ENCODE measurements at places on chromosomes 13 and 19.
A peak's percentile ranks its signal among the peaks of the same experiment; 100 is the strongest.

DNA sequence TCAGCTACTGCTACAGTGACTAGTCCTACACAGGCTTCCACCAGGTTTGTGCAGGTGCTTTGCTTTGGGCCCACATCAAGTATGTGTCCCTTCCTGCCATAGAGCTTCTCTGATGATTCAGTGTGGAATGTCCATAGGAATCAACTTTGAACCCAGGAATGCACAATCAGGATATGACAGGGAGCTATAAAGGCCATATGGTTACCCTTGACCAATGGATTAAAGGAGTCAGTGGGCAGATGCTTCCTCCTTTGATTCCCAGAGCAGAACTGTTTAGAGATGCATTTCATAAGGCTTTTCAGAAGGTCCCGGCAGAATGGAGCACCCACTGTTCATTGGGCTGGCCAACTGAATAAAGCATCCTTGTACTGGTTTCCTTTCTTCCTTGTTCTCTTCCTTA lies 145.2 kb upstream of the WASF3 start:
- H3K4me3 ChIP-seq, result no peak overlapping the region
- no peaks in the 10 kb centered on the region for H3K4me1 ChIP-seq
- DNase-seq, result no peak
- no peaks in the 10 kb centered on the region for H3K36me3 ChIP-seq
- H3K27ac ChIP-seq, result no peak overlapping the region
- H3K27me3 ChIP-seq, result no peaks in the 10 kb centered on the region

DNA sequence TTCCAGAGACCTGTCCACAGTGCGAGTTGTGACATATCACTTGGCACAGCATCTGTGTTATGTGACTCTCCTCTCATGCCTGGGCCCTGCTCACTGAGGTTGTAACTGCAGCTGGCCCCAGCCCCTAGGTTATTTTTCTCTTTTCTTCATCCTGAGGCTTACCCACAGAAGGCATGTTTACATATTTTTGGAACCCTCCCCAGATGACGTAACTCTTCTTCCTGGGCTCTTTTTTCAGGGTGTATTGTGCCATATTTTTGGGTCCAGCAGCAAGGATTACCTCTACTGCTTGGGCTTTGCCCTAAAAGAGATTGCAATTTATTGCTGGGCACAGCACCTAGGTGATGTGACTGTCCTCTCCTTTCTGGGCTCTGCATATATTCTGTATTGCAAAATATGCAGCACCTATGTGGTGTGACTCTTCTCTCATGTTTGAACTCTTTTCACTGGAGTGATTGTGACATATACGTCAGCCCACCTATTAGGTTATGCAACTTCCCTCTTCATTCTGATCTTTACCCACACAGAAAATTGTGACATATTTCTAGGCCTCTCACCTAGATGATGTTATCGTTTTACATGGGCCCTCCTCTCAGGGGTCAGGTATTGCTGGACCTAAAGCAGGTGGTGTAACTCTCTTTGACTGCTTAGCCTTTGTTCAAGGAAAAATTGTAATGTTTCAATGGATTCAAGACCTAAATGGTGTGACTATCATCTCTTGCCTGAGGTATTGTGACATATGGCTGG lies 64.5 kb upstream of the ZNF724 start:
- H3K4me3 ChIP-seq, result no peak overlapping the region
- H3K27me3 ChIP-seq, result no peaks in the 10 kb centered on the region
- H3K27ac ChIP-seq, result no peak overlapping the region

- no peak overlapping the region for H3K27ac ChIP-seq
- DNase-seq, result no peak
- no peaks in the 10 kb centered on the region for H3K27me3 ChIP-seq
- H3K4me3 ChIP-seq, result no peak overlapping the region
- H3K4me1 ChIP-seq, result peaks cover 8% of the 10 kb centered on the region
- no peaks in the 10 kb centered on the region for H3K36me3 ChIP-seq
Measured at GRCh38 chr13:33188093-33188882, 97.3 kb downstream of the STARD13 start.

GRCh38 chr13:83995930-83996329 lies 113.7 kb upstream of the SLITRK1 start:
- H3K27me3 ChIP-seq, result no peaks in the 10 kb centered on the region
- no peaks in the 10 kb centered on the region for H3K4me1 ChIP-seq
- H3K4me3 ChIP-seq, result no peak overlapping the region
- H3K27ac ChIP-seq, result no peak overlapping the region

GRCh38 chr13:47437406-47437805 lies 540.6 kb upstream of the HTR2A start:
- no peak overlapping the region for H3K4me3 ChIP-seq
- no peaks in the 10 kb centered on the region for H3K36me3 ChIP-seq
- no peak for DNase-seq
- no peaks in the 10 kb centered on the region for H3K4me1 ChIP-seq

DNA sequence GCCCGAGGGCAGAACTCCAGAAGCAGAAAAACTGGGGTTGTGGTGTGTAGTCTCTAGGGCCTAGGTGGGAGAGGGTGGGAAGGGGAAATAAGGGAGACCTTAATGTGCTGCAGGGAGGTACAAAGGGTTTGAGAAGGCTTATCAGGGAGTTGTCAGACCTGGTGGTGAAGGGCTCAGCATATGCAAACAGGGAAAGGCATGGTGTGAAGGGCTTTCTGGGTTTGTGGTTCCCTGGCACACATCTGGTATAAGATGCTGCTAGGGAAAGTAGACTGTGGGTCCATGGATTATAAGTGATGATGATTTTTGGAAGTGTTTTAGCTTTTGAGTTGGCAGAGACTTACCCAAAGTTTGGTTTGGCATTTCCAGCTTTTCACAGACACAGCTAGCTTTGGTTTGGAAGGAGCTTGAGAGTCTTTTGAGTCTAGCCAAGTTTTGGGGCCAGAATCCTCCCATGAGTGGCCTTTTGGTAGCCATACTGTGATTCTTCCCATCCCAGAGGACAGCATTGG lies 2.2 kb downstream of the TRIM28 start:
- no peaks in the 10 kb centered on the region for H3K27me3 ChIP-seq
- H3K27ac ChIP-seq, result no peak overlapping the region
- no peak for DNase-seq
- H3K4me1 ChIP-seq, result no peaks in the 10 kb centered on the region
- peaks cover 19% of the 10 kb centered on the region for H3K36me3 ChIP-seq

GRCh38 chr19:47682939-47683338 lies 30.3 kb upstream of the EHD2 start:
- H3K4me3 ChIP-seq, result no peak overlapping the region
- H3K27ac ChIP-seq, result no peak overlapping the region
- DNase-seq, result no peak

GRCh38 chr13:24161010-24161775 lies 673 bp downstream of the SPATA13 start:
- peak overlapping the region; percentile 22 for H3K4me3 ChIP-seq
- peak; percentile 80 for DNase-seq
- no peaks in the 10 kb centered on the region for H3K4me1 ChIP-seq

DNA sequence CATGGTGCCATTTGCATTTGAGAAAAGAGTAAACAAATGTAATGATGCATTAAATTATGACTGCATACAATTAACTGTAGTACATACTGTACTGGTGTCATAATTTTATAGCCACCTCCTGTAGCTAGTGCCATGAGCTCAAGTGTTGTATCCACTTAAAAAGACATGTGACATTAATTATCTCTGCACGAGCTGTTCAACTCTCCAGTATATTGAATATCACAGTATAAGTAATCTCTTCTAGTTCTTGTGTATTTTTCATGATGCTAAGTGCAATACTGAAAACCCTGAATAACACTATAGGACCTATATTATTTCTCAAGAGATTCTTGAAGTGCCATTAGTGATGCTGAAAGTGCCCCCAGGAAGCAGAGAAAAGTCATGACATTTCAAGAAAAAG lies 387.3 kb downstream of the PCDH17 start:
- H3K4me3 ChIP-seq, result no peak overlapping the region
- H3K36me3 ChIP-seq, result no peaks in the 10 kb centered on the region
- no peak for DNase-seq
- H3K27ac ChIP-seq, result no peak overlapping the region
- no peaks in the 10 kb centered on the region for H3K27me3 ChIP-seq
- H3K4me1 ChIP-seq, result no peaks in the 10 kb centered on the region

- H3K36me3 ChIP-seq, result no peaks in the 10 kb centered on the region
- H3K27me3 ChIP-seq, result no peaks in the 10 kb centered on the region
- peak within 1 kb of the TSS; percentile 96 for H3K4me3 ChIP-seq
- H3K4me1 ChIP-seq, result no peaks in the 10 kb centered on the region
- peak; percentile 61 for DNase-seq
Measured at GRCh38 chr19:46745521-46746280, at the start of gene FKRP. FKRP (plus strand) TSS chr19:46746057; CDS start chr19:46755451, 9,394 bp downstream.

DNA sequence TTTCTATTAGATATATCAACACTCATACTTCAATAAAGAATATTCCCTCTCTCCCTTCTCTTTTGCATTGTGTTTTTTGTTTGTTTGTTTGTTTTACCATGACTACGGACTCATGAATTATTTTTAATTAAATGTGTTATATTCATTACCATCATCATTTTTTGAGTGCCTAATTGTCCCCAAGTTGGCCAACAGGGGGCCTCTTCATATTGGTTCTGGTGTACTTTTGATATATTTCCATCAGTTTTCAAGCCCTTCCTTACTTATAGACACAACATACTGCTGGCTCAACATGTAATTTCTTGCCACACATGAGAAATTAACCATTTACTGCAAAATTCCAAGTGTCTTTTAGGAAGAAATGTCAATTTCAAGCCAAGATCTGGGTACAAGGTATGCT lies 54.5 kb upstream of the GPC6 start:
- H3K4me3 ChIP-seq, result no peak overlapping the region
- H3K36me3 ChIP-seq, result no peaks in the 10 kb centered on the region
- DNase-seq, result no peak
- H3K4me1 ChIP-seq, result no peaks in the 10 kb centered on the region
- no peaks in the 10 kb centered on the region for H3K27me3 ChIP-seq

DNA sequence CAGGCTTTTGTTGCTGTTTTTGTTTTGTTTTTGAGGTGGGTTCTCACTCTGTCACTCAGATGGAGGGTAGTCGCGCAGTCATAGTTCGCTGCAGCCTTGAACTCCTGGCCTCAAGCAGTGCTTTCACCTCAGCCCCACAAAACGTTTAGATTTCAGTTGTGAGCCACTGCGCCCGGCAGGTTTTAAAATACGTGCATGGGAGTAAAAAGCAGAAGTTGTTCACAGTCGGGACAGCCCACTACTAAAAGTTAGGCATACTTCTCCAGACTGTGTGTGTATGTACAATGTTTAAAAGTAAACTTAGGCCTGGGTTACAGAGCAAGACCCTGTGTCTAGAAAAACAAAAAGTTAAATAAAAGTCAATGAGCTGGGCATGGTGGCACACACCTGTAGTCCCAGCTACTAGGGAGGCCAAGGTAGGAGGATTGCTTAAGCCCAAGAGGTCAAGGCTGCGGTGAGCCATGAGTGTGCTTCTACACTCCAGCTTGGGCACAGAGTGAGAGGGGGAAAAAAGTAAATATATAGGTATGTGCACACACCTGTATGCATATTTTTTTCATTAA lies 6.1 kb downstream of the SAFB start:
- no peak overlapping the region for H3K27ac ChIP-seq
- H3K4me3 ChIP-seq, result no peak overlapping the region
- peaks cover 11% of the 10 kb centered on the region for H3K4me1 ChIP-seq
- H3K27me3 ChIP-seq, result no peaks in the 10 kb centered on the region

DNA sequence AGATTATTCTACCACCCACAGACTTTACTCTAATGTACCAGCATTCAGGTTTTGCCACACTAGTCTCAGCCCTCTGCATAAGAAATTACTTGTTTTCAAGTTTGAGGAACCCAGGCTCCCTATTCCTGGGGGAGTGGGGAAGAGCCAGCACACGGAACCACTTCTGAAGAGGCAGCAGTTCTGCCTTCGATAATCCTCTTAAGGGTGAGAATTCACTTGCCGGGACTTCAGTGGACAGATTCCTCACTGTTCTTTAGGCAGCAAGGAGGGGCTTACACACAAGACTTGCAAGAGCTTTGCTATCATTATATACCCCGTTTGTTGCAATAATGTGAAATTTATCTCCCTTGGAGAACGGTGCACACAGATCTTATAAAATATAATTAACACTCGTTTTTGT lies 133.1 kb downstream of the ABCC4 start:
- no peak overlapping the region for H3K4me3 ChIP-seq
- H3K27ac ChIP-seq, result no peak overlapping the region
- no peaks in the 10 kb centered on the region for H3K36me3 ChIP-seq
- no peaks in the 10 kb centered on the region for H3K27me3 ChIP-seq

DNA sequence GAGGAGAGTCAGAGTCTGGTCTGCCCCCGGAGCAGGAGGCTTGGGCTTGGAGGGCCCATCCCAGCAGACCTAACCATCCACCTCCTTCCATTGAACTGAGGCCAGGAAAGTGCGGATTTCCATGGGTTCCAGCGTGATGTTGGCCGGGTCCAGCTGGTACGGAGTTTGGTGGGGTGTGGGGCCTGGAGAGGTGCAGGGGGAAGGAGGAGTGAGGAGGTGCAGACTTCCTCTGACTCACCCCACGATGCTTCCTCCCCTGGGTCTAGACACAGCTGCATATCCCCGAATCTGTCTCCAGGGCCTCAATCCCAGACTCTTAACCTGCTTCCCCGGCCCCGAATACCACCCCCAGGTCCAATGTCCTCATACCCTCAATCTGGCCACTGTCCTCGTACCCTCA lies 20.0 kb downstream of the MAN2B1 start:
- H3K27me3 ChIP-seq, result no peaks in the 10 kb centered on the region
- no peaks in the 10 kb centered on the region for H3K4me1 ChIP-seq
- no peak overlapping the region for H3K4me3 ChIP-seq

GRCh38 chr13:99953138-99953755 lies 18.3 kb downstream of the ZIC5 start:
- no peaks in the 10 kb centered on the region for H3K36me3 ChIP-seq
- H3K4me1 ChIP-seq, result no peaks in the 10 kb centered on the region
- no peak overlapping the region for H3K27ac ChIP-seq
- H3K4me3 ChIP-seq, result no peak overlapping the region
- no peak for DNase-seq

DNA sequence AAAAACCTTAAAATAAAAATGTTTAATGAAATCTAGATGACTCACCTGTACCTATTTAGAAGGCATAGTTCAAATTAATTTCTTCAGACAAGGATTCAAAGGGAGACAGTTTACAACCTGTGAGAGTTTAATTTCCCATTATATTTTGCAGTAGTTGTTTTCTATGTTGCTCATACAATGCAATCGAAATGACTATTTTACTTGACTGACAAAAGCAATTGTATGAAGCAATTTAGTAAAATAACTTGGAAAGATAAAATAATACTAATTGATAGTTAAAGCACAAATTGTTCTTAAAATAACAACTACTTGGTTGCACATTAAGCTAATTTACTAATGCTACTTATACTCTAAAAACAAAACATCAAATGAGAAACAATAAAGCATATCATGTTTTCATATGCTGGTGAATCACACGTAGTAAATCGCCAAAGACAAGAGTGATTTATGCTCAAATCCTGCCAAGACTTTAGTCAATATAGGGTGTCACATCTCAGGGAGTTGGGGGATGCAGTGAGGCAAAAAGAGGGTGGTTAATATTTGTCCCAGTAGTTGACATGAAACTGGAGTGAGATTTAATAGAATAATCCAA lies 6.4 kb downstream of the DACH1 start:
- no peak overlapping the region for H3K4me3 ChIP-seq
- H3K27ac ChIP-seq, result no peak overlapping the region
- DNase-seq, result no peak
- H3K27me3 ChIP-seq, result no peaks in the 10 kb centered on the region

GRCh38 chr19:48537541-48537940 lies 14.4 kb upstream of the SULT2B1 start:
- H3K36me3 ChIP-seq, result no peaks in the 10 kb centered on the region
- no peaks in the 10 kb centered on the region for H3K27me3 ChIP-seq
- H3K4me3 ChIP-seq, result no peak overlapping the region
- no peaks in the 10 kb centered on the region for H3K4me1 ChIP-seq

Measured in aorta (tissue), 5 donors.